CD8-positive, alpha-beta memory T cell (primary cell): ENCODE measurements at places on chromosomes 2 and 18. TPM values are rescaled to one million over a fixed set of nuclear protein-coding genes. Genes with fewer than 3 reads are reported as not detected.

The LYPD1 gene
- total RNA-seq = not detected

The SRD5A2 gene
- not detected for total RNA-seq

The TRIM43 gene
- not detected for total RNA-seq

The TRABD2A gene
- 20.8 TPM for total RNA-seq

The KIAA2012 gene
- not detected for total RNA-seq
